Fibroblast of lung (primary cell): ENCODE measurements at places on chromosomes 16 and 17. TPM values are rescaled to one million over a fixed set of nuclear protein-coding genes. Genes with fewer than 3 reads are reported as not detected.

DNA sequence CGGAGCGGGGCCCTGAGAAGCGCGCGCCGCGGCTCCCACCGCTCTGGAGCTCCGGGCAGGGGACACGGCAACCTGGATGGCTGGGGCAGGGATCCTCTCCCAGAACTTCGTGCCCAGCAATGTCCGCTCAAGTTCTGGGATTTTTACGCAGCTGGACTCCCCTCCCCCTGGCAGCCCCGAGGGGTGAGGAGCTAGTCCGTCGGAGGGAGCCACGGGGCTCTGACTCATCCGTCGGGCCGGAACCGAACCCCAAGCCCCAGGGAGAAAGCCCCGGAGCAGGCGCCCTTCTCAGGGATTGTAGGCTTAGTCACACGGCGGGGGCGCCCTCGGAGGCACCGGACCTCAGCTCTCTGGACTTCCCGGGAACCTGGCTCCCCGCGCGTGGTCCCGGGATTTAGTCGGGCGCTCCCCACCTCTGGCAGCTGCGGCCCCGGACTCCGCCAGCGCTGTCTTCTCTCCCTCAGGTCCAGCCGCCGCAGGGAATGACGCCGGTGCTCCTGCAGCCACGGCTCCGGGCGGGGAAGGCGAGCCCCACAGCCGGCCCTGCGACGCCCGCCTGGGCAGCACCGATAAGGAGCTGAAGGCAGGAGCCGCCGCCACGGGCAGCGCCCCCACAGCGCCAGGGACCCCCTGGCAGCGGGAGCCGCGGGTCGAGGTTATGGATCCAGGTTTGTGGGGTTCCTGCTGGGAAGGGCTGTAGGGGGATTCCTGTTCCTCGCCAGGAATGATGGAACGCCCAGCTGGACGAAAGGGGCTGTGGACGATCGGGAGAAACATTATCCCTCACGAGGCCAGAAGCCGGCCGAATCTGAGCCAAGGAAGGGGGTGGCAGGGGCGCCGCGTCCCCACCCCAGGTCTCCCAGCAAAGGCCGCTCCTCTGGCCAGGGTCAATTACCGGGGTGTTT, 830 bp downstream of the SPHK1 start:
- DNase-seq: peak; percentile 69

The TLCD2 gene
- total RNA-seq: 5.1 and 9.7 TPM in 2 replicates

The WNK4 gene
- under 0.01 and 0.51 TPM in 2 replicates for total RNA-seq

DNA sequence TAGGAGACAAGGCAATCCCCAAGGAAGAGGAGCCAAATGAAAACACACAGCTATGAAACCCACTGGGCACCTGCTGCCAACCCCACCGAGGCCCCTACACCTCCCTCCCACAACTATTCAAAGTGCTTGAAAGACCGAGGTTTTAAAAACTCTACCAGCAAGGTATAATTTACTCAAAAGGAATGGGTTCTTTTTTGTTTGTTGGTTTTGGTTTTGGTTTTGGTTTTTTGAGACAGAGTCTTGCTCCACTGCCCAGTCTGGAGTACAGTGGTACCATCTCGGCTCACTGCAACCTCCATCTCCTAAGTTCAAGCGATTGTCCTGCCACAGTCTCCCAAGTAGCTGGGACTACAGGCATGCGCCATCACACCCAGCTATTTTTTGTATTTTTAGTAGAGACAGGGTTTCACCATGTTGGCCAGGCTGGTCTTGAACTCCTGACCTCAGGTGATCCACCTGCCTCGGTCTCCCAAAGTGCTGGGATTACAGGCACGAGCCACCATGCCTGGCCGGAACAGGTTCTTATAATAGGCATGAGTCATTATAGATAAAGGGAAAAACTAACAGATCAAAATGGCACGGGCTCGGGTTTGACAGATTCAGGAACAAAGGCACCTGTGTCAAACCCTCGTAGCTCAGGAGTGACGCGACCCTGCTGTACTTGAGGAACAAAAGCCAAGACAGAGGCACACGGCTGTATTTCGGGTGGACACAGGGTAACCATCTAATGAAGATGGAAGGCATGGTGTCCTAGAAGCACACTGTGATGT, 40.7 kb downstream of the COTL1 start:
- no peak for DNase-seq

GRCh38 chr17:80160536-80160935, 9.3 kb upstream of the CARD14 start:
- no peak for DNase-seq

DNA sequence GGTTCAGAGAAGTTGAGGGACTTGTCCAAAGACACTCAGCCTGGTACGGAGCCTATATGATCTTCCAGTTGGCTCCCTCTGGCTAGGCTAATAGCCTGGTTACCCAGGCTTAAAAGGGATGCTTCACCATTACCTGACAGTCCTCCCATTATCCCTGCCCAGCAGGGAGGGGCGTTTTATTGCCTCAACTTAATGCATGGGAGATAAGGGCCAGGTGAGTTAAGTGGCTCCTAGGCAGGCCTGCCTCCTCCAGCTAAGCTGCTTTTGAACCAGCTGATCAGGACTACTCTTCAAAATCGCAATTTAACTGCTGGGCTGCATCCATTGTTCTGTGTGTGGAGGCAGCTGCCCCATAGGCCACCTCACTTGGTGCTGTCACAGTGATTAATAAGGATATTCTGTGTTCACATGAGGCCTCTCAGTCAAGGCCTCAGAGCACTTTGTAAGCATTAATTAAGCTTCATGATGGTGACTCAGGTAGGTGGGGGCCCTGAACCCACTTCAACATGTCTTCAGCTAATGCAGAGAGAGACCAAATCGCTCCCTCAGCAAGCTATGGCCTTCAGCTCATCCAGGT, 27.9 kb downstream of the SMPD3 start:
- no peak for DNase-seq

DNA sequence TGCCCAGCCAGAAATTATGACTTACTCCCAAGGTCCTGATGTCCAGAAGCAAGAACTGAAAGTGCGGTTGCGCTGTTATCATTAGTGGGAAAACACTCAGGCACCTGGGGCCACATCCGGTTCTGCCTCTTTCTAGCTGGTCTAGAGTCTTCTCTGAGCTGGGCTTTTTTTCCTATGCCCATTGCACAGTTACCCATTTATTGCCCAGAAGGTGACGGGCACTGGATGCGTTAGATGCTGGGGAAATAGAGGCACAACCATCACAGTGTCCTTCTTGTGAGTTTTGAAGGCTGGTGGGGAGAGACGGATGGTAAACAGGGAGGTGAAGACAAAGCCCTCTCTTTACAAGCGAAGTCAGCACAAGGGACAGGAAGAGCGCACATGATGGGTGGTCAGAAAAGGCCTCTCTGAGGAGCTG, 37.7 kb downstream of the PLCG2 start:
- no peak for DNase-seq

DNA sequence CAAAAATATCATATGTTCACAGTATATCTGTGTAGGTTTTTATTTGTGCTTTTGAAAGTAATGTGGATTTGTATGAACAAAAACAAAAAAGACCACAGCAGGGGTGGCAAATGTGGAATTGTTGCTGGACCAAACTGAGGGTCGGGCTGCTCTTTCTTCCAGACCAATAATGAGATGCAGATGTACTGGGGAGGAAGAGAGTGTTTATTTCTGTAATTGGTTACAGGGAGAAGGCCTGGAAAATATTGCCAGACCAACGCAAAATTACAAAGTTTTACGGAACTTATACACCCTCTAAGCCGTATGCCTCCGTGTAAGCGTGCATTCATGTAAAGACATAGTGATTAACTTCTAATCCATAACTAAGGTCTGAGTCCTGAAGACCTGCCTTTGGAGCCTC, 353.9 kb upstream of the C16orf82 start:
- DNase-seq: no peak

The RAPGEFL1 gene
- 1.2 and 1.3 TPM in 2 replicates for total RNA-seq

The COX6A2 gene
- total RNA-seq: not detected in 2 replicates

DNA sequence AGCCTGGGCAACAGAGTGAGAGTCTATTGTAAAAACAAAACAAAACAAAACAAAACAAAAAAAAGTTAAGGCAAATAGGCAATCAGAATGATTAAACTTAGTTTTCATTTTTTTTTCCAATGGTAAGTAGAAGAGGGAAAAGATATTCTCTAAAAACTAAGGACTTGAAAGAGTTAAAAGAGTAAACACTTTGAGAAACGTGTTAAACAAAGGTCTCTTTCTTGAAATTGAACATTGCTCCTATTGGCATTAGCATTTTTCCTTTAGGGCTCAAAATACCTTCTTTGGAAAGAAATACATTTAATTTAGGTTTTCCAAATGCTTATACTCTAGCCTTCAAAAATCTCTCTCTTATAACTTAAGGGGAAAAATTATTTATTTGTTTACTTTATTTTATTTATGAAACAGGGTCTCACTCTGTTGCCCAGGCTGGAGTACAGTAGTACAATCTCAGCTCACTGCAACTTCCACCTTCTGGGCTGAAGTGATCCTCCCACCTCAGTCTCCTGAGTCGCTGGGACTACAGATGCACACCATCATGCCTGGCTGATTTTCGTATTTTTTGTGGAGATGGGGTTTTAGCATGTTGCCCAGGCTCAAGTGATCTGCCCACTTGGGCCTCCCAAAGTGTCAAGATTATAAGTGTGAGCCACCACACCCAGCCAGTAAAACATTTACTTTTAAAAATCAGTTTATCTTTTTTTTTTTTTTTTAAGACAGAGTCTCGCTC, 44.7 kb upstream of the VPS4A start:
- DNase-seq: no peak

The FZD2 gene
- 14.6 and 20.3 TPM in 2 replicates for total RNA-seq

DNA sequence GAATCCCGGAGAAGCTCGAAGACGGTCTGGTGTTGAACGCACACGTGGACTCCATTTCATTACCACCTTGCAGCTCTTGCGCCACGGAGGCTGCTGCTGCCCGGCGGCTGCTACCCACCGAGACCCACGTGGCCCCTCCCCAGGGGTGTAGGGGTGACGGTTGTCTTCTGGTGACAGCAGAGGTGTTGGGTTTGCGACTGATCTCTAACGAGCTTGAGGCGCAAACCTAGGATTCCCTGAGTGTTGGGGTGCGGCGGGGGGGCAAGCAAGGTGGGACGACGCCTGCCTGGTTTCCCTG, 1.7 kb upstream of the CBX4 start:
- no peak for DNase-seq

GRCh38 chr17:71765437-71765836, 355.4 kb upstream of the SOX9 start:
- peak; percentile 33 for DNase-seq

The TENT4B gene
- total RNA-seq: 11.0 and 12.2 TPM in 2 replicates

The NKIRAS2 gene
- total RNA-seq: 18.8 and 19.8 TPM in 2 replicates

GRCh38 chr16:70160821-70161220, 12.8 kb upstream of the CLEC18C start:
- no peak for DNase-seq

- no peak for DNase-seq
Observed at GRCh38 chr17:37713624-37714023, 31.2 kb downstream of the HNF1B start.

DNA sequence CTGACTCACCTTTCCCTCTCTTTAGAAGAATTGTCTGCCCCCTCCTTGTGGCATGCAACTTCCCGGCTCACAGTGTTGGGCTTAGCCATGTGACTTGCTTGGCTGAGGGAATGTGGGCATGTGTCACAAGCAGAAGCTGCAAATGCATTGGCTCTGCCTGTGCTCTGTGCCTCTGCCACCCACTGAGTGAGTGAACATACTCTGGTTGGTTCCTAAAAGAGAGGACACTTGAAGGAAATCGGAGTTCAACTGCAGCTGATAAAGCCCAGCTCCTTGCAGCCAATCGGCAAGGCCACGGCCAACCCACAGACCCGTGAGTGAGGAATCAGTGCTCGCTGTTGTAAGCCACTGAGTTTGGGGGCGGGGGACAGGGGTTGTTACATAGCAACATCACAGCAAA, 10.9 kb upstream of the GINS2 start:
- peak; percentile 18 for DNase-seq

The CTRB1 gene
- total RNA-seq: not detected in 2 replicates

- DNase-seq: peak; percentile 78
Observed at GRCh38 chr16:69865701-69866100, 85.4 kb upstream of the CLEC18A start.

The HBQ1 gene
- total RNA-seq: not detected in 2 replicates

GRCh38 chr17:17959520-17960361, 12.5 kb downstream of the TOM1L2 start:
- DNase-seq: peak; percentile 67

DNA sequence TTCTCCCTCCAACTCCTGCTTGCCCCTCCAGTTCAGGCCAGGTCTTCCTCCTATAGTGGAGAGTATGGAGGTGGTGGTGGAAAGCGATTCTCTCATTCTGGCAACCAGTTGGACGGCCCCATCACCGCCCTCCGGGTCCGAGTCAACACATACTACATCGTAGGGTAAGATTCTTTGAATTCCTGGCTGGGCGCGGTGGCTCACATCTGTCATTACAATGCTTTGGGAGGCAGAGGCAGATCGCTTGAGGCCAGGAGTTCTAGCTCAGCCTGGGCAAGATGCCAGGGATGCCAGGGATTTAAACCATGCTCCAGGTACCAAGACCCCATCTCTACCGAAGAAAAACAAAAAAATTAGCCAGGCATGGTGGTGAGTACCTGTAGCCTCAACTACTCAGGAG, 1.4 kb downstream of the ZG16 start:
- DNase-seq: no peak

DNA sequence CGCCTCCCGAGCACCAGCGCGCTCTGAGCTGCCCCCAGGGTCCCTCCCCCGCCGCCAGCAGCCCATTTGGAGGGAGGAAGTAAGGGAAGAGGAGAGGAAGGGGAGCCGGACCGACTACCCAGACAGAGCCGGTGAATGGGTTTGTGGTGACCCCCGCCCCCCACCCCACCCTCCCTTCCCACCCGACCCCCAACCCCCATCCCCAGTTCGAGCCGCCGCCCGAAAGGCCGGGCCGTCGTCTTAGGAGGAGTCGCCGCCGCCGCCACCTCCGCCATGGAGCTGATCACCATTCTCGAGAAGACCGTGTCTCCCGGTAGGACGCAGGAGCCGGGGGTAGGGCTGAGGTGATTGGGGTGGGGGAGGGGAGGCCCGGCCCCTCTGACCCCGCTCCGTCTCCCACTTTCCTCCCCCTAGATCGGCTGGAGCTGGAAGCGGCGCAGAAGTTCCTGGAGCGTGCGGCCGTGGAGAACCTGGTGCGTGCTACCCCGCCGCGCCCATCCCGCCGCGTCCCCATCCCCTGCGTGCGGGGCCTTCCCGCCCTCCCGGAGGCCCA, 329 bp downstream of the KPNB1 start:
- no peak for DNase-seq

GRCh38 chr16:86029131-86029741, 130.3 kb downstream of the IRF8 start:
- peak; percentile 52 for DNase-seq

- DNase-seq: no peak
Observed at GRCh38 chr17:78651554-78651953, 74.4 kb upstream of the DNAH17 start.

The ABCA5 gene
- total RNA-seq: 8.5 and 17.5 TPM in 2 replicates

- DNase-seq: no peak
Observed at GRCh38 chr17:71505200-71505599, 615.6 kb upstream of the SOX9 start.

The ZC3H18 gene
- total RNA-seq: 7.9 and 10.5 TPM in 2 replicates

The C16orf54 gene
- not detected in 2 replicates for total RNA-seq

DNA sequence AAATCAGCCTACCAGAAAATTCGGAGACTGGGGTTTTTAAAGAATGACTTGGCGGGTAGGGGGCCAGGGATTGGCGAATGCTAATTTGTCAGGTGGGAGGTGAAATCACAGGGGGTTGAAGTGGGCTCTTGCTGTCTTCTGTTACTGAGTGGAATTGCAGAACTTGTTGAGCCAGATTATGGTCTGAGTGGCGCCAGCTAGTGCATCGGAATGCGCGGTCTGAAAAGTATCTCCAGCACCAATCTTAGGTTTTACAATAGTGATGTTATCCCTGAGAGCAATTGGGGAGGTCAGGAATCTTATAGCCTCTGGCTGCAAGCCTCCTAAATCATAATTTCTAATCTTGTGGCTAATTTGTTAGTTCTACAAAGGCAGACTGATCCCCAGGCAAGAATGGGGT, 762 bp upstream of the RBL2 start:
- no peak for DNase-seq

The CYBC1 gene
- 64.1 and 77.6 TPM in 2 replicates for total RNA-seq

The TBC1D3E gene
- total RNA-seq: not detected in 2 replicates
